ENCODE measurements at places on chromosomes 7 and 10.
A peak's percentile ranks its signal among the peaks of the same experiment; 100 is the strongest.

DNA sequence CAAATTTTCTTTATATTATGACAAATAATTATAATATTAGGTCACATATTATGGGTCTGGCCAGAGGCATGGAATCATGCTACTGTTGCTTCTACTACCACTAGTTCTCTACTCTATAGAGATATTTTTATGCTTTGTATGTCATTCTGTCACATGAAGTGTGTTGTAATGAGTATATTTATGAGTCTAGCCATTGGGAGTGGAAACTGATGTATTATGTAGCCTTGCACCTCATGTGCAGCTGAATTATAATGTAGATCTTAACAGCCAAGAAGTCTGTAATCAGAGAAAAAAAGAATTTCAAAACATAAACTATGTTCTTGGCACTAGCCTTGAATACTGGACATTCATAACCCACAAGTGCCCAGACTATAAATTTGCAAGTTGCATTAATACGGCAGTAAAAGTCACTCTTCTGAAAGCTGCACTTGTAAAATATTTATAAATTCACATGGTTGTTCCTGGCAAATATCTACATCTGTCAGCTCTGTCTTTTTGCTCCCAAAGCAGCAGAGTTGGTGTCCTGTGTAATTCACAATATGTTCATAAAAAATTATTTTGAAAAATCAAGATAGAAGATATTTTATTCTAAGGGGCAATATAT lies 48.6 kb upstream of the SKAP2 start:
- DNase-seq, result no peak

- DNase-seq, result peak; percentile 37
Measured at GRCh38 chr10:24952707-24953645, 570 bp upstream of the PRTFDC1 start.

- DNase-seq, result no peak
Measured at GRCh38 chr7:140671966-140672365, 779 bp upstream of the ADCK2 start.

- no peak for DNase-seq
Measured at GRCh38 chr10:132858121-132859081, 72.5 kb upstream of the NKX6-2 start.

- no peak for DNase-seq
Measured at GRCh38 chr10:97593421-97593820, 3.9 kb downstream of the C10orf62 start.

DNA sequence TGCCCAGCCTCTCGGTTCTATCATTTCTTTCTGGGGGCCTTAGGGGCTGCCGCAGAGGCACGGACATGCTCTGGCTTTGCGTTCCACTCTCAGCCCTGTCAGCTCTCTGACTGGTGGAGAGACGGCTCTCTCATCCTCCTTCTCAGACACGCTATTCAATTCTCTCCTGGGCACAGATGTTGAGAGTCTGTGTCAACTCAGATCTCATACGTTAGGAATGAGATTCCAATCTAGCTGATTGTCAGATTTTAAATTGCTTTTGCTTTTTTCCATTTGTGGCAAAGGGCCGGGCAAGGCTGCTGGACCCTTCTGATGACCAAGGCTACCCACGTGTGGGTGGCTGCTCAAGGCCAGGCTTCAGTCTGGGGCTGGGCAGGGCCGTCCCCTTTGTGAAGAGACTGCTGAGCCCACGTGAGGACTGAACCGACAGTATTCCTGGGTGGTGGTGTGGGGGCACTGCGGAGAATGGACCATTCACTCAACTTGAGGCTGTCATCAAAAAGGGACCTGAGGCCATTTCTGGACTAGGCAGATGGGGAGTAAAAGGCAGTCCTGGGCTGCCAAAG lies 71.5 kb downstream of the CLEC2L start:
- no peak for DNase-seq

DNA sequence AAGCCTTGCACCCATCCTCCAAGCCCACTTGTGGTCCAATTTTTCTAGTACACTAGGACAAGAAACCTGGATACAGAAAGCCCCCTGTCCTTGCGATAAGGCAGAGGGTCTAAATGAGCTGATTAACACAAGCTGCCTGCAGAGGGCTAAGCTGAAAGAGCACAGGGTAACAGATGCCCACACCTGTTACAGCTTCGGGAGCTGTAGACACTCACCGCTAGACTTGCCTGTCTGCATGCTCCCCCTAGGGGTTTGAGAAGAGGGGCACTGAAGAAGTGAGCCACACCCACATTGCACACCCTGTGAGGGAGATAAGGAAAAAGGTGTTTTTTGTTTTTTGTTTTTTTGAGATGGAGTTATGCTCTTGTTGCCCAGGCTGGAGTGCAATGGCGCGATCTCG lies 386.5 kb upstream of the AUTS2 start:
- no peak for DNase-seq

DNA sequence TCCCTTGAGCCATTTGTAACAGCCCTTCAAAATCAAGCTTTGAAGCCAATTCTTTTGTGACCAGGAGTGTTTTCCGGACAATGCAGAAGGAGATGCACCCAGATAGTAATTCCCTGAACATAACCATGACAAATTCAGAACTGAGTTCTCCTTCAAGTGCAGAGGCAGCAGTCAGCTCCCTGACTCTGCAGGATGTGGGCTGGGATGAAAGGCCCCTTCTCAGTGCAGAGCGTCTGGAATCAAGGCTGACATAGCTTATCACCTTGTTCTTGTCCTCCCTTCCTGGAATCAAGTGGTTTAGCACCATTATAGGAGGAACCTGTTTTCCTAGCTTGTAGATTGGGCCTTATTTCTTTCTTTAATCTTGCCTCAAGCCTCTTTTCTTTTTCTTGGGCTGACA lies 143.4 kb downstream of the SORCS3 start:
- DNase-seq, result no peak

GRCh38 chr7:4824120-4824775 lies 37.6 kb downstream of the PAPOLB start:
- no peak for DNase-seq

- DNase-seq, result no peak
Measured at GRCh38 chr10:131880016-131880590, 20.7 kb upstream of the PPP2R2D start.

- no peak for DNase-seq
Measured at GRCh38 chr10:91887272-91888076, 21.8 kb downstream of the FGFBP3 start.

DNA sequence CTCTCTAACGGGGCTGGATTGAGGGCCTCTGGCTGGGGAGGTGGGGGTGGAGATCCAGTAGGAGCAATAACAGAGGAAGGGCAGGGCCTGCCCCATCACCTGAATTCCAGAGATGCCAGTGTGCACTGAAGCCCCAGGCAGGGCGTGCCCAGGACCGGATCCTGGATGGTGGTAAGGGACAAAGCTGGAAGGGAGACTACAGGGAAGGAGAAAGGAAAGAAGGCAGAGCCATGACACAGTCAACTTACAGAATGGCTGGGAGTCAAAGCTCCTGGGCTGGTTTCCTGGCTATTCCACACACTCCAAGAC lies 666 bp downstream of the TMEM139 start:
- DNase-seq, result no peak

GRCh38 chr7:126378642-126379041 lies 874.1 kb downstream of the GRM8 start:
- no peak for DNase-seq

DNA sequence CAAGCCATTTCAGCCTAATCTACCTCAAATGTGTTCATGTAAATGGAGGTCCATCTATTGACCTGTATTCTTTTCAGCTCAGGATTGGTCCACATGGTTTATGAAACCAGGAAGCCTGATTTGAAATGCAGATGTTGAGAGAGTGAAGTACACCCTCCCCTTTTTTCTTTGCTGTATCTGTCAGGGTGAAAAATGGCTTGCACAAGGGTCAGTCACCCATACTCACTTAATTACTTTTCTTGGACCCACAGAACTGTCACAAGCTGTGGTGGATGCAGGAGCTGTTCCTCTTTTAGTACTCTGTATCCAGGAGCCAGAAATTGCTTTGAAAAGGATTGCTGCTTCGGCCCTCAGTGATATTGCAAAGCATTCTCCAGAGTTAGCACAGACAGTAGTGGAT lies 41.2 kb downstream of the SPAG6 start:
- no peak for DNase-seq

- no peak for DNase-seq
Measured at GRCh38 chr10:18294633-18295032, 154.4 kb downstream of the CACNB2 start.

- no peak for DNase-seq
Measured at GRCh38 chr10:110267276-110267675, 37.4 kb downstream of the SMNDC1 start.

GRCh38 chr10:13945390-13946208 lies 358.8 kb downstream of the PRPF18 start:
- no peak for DNase-seq

GRCh38 chr7:83148776-83149175 lies 13.9 kb downstream of the PCLO start:
- no peak for DNase-seq

GRCh38 chr7:39746103-39746819 lies 122.9 kb downstream of the RALA start:
- DNase-seq, result peak; percentile 45

DNA sequence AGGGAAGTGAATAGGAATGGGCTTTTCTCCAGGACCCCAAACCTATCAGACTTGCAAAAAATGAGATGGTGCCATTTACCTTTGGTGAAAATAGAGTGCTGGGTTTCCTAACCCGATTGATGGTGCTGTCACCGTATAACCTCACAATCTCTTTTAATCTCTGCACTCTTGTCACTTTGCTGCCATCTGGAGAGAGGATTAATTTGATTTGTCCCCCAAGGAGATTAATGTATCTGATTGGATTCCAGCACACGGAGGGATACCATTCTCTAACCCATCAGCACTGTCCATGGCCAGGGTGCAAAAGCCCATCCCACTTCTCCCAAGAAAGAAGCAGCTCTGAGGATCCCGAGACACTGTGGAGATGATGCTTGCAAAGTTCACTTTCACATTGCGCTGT lies 86.3 kb upstream of the NFE2L3 start:
- DNase-seq, result no peak

DNA sequence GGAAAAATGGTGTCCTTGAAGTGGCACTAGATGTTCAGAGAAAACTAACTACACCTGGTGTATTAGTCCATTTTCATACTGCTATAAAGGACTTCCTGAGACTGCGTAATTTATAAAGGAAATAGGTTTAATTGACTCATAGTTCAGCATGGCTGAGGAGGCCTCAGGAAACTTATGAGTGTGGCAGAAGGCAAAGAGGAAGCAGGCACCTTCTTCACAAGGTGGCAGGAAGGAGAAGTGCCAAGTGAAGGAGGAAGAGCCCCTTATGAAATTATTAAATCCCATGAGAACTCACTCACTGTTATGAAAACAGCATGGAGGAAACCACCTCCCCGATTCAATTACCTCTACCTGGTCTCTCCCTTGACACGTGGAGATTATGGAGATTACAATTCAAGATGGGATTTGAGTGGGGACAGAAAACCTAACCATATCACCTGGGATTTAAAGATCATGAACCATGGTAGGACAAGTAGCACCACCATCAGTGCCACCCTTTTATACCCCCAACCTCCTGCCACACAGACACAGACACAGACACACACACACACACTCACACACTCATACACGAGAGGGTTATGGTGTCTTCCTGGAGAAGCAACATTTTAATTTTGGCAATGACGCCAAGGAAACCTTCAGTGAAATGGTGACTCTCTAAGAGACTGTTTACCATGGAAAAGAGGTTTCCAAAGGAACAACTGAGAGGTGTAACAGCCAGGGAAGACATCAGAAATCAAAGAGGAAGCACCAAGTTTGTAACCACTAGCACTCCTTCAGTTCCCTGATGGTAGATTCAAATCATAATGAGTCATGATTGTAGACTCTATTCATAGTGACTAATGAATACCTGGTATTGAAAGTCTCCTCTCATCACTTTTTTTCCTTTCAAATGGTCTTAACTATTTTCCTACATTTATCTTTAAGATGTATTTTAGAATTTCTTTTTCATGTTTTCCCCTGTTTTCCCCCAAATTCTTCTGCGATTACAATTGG lies 41.8 kb upstream of the WNT16 start:
- no peak for DNase-seq

GRCh38 chr7:37150856-37151255 lies 297.8 kb downstream of the ELMO1 start:
- no peak for DNase-seq

DNA sequence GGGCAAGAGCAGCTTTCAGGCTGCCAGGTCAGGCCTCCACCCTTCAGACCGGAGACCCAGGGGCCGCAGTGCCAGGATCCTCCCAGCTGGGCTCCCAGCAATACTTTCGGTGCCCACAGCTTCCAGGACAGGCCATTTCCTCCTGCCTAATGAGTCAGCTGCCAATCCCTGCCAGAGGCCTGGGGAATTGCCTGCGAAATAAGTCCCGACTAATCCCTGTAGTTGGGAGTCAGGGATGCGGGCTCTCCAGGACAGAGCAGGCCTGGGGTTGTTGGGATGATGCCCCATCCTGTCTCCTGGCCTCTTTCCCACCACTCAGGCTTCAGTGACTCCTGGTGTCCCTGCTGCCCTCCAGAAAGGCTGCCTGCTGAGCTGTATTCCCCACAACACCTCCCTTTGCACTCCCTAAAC lies 143.5 kb upstream of the UNC5B start:
- no peak for DNase-seq

DNA sequence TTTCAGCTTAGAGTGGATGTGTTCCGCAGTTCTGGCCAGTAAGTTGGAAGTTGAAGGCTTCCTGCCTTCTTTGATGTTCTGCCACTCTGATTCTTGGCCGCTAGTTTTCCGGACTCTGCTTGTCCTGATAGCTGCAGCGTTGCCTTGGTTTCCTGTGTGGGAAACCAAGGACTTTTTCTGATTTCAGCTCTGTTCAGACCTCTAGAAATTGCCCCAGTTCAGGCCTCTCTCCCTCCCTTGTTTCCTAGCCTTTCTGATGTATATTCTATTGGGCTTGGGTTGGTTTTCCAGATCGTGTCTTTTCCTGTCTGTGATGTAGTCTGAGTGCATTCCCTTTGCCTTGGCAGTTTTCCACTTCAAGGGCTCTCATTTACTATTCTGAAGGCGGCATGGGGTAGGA lies 318.7 kb downstream of the BBS9 start:
- DNase-seq, result no peak

DNA sequence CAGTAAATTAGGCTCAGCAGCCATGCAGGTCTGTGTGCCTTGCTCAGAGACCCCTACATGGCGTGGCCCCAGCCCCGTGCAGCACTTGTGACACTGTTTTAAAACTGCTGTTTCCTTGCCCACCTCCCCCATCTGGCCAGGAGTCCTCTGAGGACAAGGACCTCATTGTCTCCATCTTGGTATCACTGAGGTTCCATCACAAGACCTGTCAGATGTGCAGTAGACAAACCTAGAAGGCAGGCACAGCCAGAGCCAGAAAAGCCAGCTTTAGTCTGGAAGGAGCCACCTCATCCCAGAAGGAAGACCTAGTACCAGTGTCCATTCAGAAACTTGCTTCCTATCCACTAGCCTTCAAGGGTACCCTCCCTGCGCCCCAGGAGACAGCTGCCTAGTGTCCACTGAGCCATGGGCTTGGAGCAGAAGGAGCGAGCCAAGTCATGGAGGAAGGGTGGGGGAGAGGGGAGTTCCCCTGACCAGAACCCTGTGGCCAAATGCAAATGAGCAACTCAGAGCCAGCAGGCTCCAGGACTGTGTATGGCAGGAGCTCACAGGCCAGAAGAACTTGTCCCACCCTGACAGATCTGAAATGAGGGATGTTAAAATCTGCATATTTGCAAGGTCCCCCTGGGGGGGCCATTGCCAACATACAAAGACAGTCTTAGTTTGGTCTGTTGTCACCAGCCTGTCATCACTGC lies 176.1 kb downstream of the SH3PXD2A start:
- DNase-seq, result no peak

- DNase-seq, result no peak
Measured at GRCh38 chr7:72492461-72493065, 80.4 kb upstream of the CALN1 start.

- DNase-seq, result no peak
Measured at GRCh38 chr10:21146436-21146789, 249.3 kb upstream of the NEBL start.

- no peak for DNase-seq
Measured at GRCh38 chr7:3436746-3437145, 135.7 kb downstream of the SDK1 start.

Measured in thymus (tissue), 14 donors.